Activated CD4-positive, CD25-positive, alpha-beta regulatory T cell treated with anti-CD3 and anti-CD28 coated beads, Interleukin-2, amount 50 U/mL, for 24 hours (primary cell): ENCODE measurements at places on chromosomes 1 and 21.
A peak's percentile ranks its signal among the peaks of the same experiment; 100 is the strongest.

GRCh38 chr1:218874801-218875400, 298.8 kb upstream of the LYPLAL1 start:
- no peak for ATAC-seq

- no peak for ATAC-seq
Measured at GRCh38 chr1:238099871-238100270, 209.1 kb upstream of the ZP4 start.

- no peak for ATAC-seq
Measured at GRCh38 chr1:151512801-151513625, 1.8 kb downstream of the CGN start.

- peak; percentile 29 for ATAC-seq
Measured at GRCh38 chr1:8424539-8425116, 106.7 kb downstream of the SLC45A1 start.

GRCh38 chr21:45736690-45737484, 93.4 kb downstream of the PCBP3 start:
- no peak for ATAC-seq

DNA sequence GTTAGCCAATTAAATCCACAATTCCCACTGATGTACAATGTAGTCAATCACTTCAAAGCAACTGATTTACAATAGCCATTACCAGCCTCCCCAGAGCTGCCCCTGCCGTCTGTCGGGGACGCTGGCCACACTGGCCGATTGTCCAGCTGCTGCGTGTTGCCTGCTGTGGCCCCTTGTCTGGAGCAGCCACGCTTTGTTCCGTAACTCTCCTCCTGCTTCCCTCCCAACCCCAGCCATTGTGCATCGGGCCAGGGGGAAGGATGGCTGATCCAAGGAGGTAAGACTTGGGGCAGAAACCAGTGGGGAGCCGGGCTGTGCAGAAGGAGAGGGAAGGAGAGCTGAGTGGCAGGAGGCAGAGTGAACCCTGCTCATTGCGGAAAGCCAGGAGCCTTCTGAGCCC, 83.6 kb upstream of the LYST start:
- ATAC-seq: no peak
